Fibroblast of the aortic adventitia (primary cell): ENCODE measurements at places on chromosomes 1 and 21.

- DNase-seq, result no peak
Observed at GRCh38 chr21:41189150-41189745, 21.3 kb downstream of the BACE2 start.

GRCh38 chr1:114355240-114355639 is 155.8 kb downstream of the TRIM33 start:
- no peak for DNase-seq

DNA sequence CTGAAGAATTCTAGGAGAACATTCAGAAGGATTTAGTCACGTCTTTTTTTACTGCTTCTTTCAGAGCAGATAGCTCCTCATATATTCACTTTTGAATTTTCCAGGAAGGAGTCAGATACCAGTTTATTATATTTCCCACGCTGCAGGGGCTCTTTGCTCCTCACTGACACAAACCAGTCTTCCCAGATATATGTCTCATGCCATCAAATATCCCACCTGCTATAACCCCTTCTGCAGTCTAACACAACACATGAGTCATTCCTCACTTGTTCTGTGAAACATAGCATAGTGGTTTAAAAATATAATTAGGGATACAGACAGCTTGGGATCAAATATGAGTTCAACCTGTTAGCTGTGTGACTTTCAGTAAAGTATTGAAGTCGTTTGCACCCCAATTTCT is 251.7 kb upstream of the DPYD start:
- no peak for DNase-seq

- DNase-seq, result no peak
Observed at GRCh38 chr1:36835696-36836095, 198.6 kb downstream of the GRIK3 start.

- DNase-seq, result peak; percentile 62
Observed at GRCh38 chr1:26278724-26279455, 996 bp upstream of the SH3BGRL3 start.

- DNase-seq, result no peak
Observed at GRCh38 chr1:178599745-178600144, 86.8 kb downstream of the TEX35 start.

DNA sequence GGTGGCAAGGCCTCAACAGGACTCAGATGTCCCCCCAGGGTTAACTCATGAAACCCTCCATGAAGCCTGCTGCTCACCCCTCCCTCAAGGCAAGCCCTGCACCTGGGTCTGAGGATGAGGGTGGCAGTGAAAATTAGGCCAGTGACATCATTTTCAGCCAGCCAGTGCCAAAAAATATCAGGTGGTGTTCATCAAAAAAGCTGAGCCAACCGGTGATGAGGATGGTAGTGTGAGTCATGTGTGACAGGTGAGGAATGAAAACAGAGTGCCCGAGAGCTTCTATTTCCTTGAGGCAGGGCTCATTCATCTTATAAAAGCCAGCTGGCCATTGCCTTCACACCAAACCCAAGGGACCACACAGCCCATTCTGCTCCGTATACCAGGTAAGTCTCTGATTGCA is at the start of gene SPRR1A:
SPRR1A (plus strand) TSS at position 339 of the 400 bp plus-strand sequence. CDS start 1,150 bp downstream, outside the sequence.
- no peak for DNase-seq

- peak; percentile 49 for DNase-seq
Observed at GRCh38 chr1:61081686-61082310, 563 bp upstream of the NFIA start.

- peak; percentile 79 for DNase-seq
Observed at GRCh38 chr1:66598670-66599069, 64.7 kb downstream of the SGIP1 start.

DNA sequence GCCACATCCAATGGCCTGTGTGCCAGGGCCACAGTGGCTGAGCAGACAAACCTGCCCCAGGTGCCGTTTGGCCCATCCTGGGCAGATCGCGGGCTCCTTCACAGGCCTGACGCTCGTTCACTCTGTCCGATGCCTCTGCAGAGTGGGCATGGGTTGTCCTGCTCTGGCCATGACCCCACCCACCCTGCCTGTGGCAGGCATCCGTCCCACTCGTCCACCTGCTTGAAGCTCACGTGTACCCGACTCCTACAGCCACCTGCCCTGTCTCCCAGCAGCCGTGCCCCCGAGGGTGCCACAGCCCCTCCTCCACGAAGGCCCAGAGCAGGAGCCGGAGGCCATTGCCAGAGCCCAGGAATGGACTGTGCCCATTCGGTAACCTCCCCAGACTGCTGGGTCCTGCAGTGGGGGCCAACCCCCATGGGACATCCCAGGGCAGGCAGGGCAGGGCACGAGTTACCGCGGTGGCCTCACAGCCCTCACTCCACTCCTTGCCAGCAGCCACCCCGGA is 41.9 kb downstream of the TRIM11 start:
- DNase-seq, result no peak

DNA sequence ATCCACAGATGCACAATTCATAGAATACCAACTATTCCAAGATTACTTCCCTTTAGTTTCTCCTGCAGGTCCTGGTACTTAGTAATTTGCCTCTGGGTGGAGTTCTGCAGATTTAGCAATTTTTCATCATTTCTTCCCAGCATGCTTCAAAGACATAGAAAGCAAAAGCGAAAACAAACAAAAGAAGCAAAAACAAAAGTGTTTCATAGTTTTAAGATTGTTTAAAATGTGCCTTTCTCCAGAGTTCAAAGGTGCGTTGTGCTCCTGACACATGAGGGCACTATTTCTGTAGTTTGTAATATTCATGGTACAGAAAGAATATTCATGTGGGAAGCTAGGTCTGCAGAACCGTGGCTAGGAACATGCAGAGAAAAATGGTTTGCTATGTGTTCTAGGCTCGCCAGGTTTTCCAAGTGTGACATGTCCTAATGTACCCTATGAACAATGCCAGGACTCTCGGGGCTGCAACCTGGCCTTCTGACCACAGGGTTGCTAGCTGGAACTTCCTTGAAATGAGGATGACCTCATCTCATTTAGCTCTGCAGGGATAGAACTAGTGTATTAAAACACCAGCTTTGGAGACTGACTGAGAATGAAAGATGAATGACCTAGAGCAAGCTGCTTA is 30.0 kb upstream of the RCSD1 start:
- peak; percentile 60 for DNase-seq

DNA sequence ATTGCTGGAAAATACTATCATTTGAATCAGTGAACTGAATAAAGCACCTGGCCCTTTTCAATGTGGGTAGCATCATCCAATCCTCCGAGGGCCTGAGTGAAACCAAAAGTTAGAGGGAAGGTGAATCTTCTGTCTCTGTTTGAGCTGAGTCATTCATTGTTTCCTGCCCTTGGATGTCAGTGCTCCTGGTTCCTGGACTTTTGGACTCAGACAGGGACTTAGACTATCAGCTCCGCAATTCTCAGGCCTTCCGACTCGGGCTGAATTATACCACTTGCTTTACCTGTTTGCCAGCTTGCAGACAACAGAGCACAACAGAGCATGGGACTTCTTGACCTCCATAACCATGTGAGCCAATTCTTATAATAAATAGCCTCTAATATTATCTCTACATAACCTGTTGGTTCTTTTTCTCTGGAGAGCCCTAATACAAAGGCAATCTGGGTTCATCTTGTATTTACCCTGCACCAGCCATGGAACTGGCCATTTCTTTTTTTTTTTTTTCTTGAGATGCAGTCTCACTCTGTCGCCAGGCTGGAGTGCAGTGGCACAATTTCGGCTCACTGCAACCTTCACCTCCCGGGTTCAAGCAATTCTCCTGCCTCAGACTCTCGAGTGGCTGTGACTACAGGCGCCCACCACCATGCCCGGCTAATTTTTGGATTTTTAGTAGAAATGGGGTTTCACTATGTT is 19.2 kb upstream of the VASH2 start:
- no peak for DNase-seq

GRCh38 chr1:113605146-113605545 is 154.1 kb downstream of the PHTF1 start:
- DNase-seq, result peak; percentile 9

- no peak for DNase-seq
Observed at GRCh38 chr1:154835531-154836324, 34.4 kb downstream of the KCNN3 start.

DNA sequence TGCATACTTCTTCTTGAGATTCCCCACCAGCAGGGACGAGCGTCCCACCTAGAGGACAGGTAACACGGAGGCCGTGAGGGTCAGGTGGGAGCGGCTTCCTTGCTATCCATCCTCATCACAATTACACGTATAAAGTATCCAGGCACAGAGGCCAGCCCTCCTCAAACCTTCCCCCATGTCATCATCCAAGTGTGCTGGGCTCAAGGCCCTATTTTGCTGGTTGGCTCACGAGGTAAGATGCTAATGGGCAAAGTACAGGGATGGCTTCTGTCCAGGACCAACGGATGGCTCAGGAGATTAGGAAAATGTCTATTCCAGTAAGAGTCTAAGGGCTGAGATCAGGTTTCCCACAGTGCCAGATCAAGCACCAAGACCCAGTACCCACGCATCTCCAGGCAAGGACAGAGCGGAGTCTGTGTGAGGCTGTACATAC is 11.5 kb upstream of the A3GALT2 start:
- peak; percentile 84 for DNase-seq

DNA sequence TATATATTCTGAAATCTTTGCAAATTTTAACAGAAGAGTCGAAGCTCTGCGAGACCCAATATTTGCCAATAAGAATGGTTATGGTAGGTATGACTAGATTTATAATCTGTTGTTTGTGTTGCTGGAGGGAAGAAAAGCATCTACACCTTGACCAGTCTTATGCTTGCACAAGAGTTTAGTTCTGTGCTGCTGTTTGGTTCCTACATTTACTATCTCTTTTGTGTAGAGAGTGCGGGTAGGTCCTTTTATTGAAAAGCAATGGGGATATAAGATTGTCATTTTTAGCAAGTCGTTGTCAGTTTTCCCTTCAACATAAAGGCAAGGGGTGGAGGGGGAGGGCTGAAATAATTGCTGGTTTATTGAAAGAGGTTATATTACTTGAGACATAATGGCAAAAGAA is 396 bp downstream of the ELAVL4 start:
- no peak for DNase-seq

DNA sequence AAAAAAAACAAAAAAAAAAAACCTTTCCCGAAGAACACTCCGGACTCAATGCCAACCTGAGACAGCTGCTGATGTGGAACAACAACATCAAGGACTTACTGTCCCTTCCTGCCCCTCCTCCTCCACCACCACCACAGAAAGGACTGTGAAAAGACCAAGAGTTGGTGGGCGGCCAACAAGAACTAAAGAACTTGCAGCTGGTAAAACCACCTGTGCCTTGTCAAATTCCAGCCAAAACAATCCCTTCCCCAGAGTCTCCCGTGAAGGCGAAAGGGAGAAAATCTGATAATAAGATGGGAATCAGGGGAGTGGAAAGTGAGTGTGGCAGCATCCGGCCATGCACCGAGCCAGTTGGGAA is 88.9 kb downstream of the PROX1 start:
- no peak for DNase-seq

DNA sequence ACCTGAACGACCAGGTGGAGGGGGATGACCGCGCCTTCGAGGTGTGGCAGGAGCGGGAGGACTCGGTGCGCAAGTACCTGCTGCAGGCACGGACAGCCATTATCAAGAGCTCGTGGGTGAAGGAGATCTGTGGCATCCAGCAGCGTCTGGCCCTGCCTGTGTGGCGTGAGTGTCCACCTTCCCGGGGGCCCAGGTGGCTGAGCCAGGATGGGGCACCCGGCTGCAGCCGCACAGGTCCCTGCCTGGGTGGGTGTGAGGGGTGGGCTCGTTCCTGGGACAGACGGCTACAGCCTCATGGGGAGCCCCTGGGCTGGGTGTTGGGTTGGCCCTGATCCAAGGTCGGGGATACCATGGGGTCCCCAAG is 65.2 kb downstream of the TRIM11 start:
- no peak for DNase-seq

GRCh38 chr1:214318956-214319736 is 38.2 kb downstream of the SMYD2 start:
- no peak for DNase-seq

DNA sequence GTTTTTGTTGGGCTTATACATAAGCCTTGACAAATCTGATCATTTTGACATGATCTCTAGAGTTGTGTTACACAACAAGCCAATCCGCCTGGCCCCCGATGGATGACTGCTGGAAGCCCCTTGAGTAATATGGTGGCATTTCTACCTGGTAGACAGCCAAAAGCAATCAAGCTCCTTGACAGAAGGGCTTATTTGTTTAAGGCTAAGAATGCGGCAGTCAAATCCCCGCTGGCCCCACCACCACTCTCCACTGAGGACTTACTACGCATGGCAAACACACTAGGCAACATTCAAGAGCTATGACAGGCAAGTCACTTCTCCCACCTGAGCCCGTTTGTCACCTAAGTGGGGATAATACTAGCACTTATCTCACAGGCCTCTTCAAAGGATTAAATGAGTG is 33.4 kb upstream of the C1orf198 start:
- DNase-seq, result no peak

DNA sequence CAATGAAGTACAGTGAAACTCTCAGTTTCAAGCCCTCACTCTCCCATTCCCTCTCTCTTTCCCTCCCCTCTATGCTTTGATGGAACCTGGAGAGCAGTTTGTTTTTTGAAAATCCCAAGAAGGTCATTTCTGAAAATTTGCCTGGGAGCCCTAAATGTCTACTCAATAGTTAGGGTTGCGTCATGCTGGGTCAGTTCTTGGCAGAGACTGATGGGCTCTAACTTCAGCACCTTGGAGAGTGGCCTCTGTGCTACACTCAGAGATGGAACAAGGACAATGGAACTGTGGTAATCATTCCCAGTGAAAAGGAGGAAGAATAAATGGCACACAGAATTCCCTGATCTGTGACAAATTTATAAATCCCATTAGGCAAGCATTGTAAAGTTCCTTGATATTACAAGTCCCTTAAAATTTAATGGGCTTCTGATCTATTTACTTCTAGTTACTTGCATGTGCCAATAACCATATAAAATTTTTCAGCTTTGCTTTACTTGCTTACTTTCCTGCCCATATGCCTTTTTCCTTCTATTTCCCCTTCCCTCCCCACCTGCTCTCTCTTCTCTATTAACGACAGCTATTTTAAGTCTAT is 182.9 kb upstream of the KCND3 start:
- peak; percentile 66 for DNase-seq

DNA sequence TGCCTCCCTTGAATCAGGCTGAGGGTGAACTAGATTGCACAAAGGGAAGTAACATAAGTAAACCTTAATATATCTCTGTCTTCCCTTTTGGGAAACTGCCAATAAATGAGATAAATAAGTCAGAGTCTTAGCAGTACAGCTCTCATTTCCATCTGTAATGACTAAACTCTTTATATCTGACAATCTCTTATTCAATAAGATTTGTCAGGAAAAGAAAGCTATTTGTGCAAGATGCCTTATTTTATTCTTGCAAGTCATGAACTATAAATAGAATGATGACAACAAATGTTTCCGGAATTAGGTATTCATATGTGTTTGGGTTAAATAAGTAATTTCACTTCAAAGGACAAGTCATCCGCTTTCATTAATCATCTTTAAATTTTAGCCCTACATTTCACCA is 229.2 kb downstream of the PTGER3 start:
- peak; percentile 85 for DNase-seq

GRCh38 chr1:15218287-15219279 is 28.4 kb upstream of the FHAD1 start:
- DNase-seq, result peak; percentile 7

GRCh38 chr1:109689844-109690405 is 2.3 kb downstream of the GSTM1 start:
- no peak for DNase-seq

- peak; percentile 4 for DNase-seq
Observed at GRCh38 chr1:154664331-154665002, 56.5 kb upstream of the ADAR start.

GRCh38 chr1:207344221-207344620 is 22.7 kb downstream of the CD55 start:
- DNase-seq, result peak; percentile 29

GRCh38 chr1:20484519-20485462 is 1.2 kb downstream of the CAMK2N1 start:
- peak; percentile 30 for DNase-seq
